Neural progenitor cell (in vitro differentiated cells): ENCODE measurements at places on chromosomes 3 and 15.

GRCh38 chr3:134850761-134851160 lies 55.7 kb downstream of the EPHB1 start:
- no peak for DNase-seq

DNA sequence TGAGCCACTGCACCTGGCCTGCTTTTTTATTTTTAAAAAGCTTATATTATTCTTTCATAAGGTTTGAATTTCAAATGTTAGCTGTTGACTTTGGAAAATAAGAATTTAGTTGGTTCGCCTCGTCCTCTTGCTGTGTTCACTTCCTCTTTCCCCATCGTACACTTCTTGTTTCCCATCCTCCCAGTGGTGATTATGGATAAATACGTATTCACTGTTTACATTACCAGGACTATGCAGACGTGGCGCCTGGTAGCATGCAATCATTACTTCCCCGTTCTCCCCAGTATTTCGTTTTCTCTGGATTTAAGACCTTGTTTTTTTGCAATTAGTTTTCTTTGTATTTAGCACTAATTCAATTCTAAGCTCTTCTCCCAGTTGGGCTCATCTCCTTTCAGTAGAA lies 70.1 kb downstream of the LMLN start:
- DNase-seq = no peak

DNA sequence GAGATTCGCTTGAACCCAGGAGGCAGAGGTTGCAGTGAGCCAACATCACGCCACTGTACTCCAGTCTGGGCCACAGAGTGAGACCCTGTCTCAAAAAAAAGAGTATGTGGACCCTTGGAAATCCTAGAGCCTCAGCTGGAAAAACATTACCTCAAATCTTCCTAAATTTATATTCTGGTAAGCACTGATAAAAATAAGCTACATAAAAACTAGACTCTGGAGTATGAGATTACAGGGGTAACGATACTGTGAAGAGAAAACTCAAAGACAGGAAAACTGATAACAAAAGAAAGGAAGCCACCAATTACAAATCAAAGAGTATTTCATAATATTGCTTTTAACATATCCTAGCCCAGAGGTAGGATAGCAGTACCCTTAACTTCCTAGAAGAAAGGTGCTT lies 30.3 kb downstream of the SETD2 start:
- DNase-seq = no peak

DNA sequence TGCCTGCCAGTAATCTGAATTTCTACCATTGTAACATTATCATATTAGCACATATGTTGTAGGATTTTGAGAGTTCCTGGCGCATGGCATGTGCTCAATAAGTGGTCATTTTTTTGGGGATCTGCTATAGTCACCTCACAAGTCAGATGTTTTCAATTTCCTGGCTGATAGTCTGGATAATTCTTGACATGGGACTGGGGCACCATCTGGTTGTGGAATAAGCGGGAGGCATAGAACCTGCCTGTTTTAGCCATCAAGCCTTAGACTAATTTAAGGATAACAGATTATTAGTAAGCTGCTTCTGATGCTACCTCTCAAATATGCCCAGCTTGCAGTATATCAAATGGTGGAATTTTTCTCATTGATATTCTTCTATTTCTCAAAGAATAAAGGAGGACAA lies 39.1 kb downstream of the GASK1A start:
- no peak for DNase-seq

GRCh38 chr3:99971761-99972160 lies 142.5 kb downstream of the FILIP1L start:
- no peak for DNase-seq

GRCh38 chr3:57421336-57421735 lies 122.8 kb downstream of the DNAH12 start:
- DNase-seq = no peak

GRCh38 chr3:149808209-149808829 lies 4.7 kb upstream of the RNF13 start:
- DNase-seq = peak; percentile 67

DNA sequence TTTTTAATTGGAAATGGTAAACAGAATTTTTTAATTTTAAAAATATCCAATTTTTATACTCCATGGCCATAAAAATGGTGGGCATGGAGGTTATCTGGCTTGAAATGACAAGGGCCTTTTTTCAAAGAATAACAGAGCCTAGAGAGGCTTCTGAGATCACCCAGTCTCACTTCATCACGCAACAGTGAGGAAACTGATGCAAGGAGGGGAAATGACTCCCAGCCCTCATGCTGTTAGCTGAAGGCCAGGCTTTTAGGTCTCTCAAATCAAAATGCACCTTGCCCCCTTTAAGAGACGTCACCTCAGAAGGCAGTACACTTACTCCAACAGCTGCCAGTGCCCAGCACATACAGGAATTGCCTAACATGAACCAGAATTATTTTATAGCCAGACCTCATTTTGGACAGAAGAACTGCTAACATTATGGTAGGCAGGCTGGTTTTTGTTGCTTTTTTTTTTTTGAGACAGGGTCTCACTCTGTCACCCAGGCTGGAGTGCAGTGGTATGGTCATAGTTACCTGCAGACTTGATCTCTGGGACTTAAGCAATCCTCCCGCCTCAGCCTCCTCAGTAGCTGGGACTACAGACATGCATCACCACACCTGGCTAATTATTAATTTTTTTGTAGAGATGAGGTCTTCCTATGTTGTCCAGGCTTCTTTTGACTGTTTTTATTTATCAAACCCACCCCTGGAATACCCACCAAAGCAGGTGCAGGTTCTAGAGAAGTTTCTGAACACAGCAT lies 9.1 kb downstream of the RAB43 start:
- DNase-seq = no peak

DNA sequence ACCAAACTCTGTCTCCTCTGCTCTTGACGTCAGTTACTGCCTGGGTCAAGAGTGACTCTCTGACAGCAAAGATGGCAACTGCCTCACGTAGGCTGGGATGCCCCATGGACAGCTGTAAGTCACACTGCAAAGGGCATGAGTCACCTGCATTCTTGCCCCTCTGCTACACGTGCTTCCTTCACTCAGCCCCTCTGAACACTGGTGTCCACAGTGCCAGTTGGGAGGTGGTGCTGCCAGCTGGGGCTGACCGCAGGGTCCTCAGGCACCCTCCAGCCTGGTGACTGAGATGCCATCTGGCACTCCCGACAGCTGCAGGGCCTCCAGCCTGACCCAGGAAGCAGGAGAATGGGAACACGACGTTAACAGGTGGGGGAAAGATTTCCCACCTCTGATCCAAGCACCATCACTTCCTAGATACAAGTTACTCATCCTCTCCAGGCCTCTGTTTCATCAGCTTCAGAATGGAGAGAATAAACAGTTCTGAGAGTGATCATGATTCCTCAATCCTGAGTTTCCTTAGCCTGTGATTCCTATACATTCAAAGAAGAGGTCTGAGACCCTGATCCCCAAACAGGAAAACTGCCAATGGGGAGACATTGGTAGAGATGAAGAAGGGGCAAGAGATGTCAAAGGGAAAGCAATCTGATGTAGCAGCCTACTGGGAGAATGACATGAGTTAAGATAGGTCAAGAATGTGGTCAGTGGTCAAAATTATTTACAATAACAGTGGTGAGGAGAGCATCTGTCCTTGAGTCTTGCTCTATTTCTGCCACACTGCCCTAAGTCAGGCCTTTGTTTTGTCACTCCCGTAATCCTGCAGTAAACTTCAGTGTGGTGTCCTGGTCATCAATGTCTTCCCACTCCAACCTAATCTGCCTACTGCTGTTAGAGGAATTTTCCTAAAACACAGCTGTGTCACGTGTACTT lies 86.1 kb upstream of the BCL6 start:
- DNase-seq = peak; percentile 14

DNA sequence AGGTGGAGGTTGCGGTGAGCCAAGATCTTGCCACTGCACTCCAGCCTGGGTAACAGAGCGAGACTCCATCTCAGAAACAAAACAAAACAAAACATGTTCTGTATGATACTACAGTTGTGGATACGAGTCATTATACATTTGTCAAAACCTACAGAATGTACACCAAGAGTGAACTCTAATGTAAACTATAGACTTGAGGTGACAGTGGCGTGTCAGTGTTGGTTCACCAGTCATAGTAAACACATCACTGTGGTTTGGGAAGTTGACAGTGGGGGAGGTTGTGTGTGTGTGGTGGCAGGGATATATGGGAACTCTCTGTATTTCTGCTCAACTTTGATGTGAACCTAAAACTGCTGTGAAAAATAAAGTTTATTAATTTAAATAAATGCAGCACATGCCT lies 33.0 kb upstream of the GNB5 start:
- no peak for DNase-seq

DNA sequence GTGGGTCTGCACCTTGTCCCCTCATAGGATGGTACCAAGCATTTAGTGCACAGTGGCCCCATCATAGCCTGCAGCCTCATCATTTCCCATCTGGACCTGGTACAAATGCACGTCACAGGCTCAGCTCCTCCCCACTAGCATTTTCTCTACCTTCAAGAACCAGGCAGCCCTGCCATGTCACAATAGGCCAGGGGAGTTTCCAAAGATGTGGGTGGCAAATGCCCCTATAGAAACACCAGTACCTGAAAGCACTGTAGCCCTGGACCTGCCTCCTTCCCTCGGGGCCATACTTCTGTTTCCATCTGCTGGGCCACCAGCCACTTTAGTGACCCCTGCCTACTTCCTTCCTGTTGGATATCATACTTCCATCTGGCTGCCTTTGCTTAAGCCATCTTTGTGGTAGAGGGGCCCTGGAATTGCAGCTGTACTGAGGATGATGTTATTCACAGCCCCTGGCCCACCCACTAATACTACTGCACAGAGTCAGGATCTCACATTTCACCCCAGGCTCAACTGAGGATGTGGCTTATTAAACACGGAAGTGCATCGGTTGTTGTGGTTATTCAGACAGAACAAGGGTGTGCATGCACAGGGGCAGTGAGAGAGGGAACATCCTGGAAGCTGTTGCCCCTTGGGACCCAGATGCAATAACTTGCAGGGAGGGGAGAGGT lies 3.8 kb downstream of the TCTA start:
- DNase-seq = no peak

- no peak for DNase-seq
These were observed 844.3 kb downstream of the SI start for GRCh38 chr3:164233951-164234350.

DNA sequence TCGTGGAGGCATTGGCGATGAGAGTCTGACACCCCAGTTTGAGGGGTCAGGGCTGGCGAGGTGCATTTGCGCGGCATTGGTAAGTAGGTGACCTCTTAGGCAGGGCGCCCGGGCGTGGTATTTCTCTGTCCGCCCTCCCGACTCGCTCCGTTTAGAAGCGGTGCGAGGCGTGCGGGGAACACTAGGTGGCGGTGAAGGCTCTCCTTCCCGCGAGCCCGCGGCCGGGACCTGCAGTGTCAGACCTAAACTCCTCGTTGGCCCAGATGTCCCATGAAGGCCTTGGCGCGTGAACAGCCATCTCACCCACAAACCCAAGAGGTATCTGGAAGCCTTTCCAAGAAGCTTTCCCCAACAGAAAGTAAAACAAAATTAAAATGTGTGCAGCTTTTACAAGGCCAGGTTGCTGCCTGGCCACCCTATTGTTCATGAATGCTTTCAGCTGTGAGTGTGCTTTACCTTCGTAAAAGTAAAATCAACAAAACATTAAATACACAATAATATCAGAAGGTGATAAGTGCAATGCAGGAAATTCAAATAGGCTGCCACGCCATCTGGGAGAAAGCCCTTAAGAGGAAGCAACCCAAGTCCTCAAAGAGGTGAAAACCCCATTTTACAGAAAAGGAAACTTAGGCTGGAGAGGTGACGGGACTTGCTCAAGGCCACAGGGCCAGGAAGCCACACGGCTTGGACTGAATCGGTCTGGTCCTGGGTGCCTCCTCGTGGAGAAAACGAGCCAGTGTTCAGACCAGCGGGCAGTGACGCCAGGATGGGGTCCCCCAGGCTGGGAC lies 120.3 kb downstream of the ETFA start:
- peak; percentile 92 for DNase-seq

GRCh38 chr3:55567615-55568014 lies 80.5 kb upstream of the WNT5A start:
- no peak for DNase-seq

DNA sequence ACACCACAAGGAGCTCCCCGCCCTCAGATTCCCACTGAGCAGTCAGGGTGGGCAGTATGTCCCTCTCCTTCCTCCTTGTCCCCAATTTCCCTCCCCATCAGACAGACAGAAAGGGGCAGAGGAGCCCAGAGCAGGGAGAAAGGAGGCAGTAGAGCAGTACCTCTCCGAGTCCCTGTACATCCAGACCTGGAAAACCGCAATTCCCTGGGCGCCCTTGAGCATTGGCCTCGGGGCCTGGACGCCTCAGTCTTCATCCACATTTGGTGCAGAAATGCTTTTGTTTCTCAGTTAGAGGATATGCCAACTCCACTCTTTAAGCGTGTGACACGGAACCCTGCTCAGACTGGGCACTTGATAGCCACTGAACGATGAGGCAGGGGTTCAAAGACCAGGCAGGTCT lies 5.9 kb downstream of the ISG20 start:
- DNase-seq = no peak

DNA sequence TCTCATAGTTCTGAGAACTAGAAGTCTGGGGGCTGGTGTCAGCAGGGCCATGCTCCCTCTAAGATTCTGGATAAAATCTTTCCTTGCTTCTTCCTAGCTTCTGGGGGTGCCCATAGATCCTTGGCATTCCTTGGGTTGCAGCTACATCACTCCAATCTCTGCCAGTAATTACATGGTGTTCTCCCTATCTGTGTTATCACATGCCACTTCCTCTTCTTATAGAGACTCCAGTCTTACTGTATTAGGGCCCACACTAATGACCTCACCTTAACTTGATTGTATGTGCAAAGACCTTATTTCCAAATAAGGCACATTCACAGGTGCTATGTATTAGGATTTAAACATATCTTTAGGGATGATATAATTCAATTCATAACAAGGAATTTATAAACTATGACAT lies 618.5 kb downstream of the FGF12 start:
- no peak for DNase-seq

- peak; percentile 71 for DNase-seq
These were observed 821 bp upstream of the MAGI1 start for GRCh38 chr3:66039590-66039887.

DNA sequence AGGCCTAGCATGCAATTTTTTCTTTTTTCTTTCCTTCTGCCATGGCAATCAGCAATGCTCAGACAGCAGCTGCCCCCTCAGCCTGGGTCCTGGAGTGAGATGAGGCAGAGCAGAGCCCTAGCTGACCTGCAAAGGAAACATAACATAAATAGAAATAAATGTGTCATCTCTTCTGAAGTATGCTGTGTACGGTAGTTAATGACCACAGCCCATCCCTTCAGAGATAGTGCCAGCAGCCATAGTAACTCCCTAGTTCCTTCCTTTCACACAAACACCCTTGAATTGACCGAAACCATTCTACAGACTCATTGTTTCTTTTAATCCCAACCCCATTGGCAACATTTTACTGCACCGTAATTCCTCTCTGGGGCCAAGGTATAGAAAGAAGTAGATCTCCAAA lies 8.4 kb upstream of the CD47 start:
- DNase-seq = peak; percentile 23

- no peak for DNase-seq
These were observed 5.6 kb downstream of the RAB8B start for GRCh38 chr15:63194880-63195568.

DNA sequence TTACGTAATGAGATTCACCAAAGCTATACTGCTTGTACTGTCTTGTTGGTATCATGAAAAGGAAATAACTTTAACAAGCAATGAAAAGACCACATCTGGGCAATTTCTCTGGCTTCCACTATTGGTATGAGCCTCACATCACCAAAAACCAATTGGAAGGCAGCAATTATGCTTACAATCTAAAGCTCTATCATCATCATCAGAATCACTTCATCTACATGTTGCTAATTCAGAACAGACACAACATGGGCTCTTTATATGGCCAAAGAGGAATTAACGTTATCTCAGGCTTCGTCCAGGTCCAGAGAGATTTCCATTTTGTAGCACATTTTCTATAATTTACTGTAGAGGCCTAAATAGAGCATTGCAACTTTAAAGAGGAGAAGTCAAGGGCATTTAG lies 36.6 kb upstream of the SLCO3A1 start:
- DNase-seq = no peak
